Tibial nerve (tissue), 4 donors: ENCODE measurements at places on chromosomes 3 and 15. TPM values are rescaled to one million over a fixed set of nuclear protein-coding genes. Genes with fewer than 3 reads are reported as not detected.

The ROPN1 gene
- total RNA-seq, result not detected

DNA sequence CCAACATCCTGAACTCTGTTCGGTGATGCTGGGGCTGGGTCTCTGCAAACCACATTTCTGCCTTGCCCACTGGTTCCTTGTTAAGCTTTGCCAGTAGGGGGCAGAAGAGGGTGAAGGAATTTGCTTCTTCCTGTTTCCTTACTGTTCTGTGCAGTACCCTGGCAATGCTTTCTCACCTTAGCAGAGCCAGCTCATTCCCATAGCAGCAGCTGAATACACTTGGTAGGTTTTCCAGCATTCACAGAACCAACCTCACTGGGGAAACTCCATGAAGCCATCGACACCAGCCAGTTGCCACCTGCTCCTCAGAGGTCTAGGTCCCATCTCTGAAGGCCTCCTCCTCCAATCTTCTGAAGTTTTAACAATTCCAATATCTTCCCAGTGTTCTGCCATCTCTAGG lies 308.4 kb downstream of the PDCD6IP start:
- no peak overlapping the region for H3K27ac ChIP-seq
- H3K36me3 ChIP-seq, result no peaks in the 10 kb centered on the region
- no peaks in the 10 kb centered on the region for H3K4me1 ChIP-seq
- H3K27me3 ChIP-seq, result no peaks in the 10 kb centered on the region
- no peak for DNase-seq
- no peak overlapping the region for H3K4me3 ChIP-seq

GRCh38 chr3:55431041-55431440 lies 56.1 kb downstream of the WNT5A start:
- no peak for DNase-seq
- no peaks in the 10 kb centered on the region for H3K36me3 ChIP-seq
- H3K4me3 ChIP-seq, result no peak overlapping the region
- H3K27me3 ChIP-seq, result no peaks in the 10 kb centered on the region
- H3K4me1 ChIP-seq, result no peaks in the 10 kb centered on the region

DNA sequence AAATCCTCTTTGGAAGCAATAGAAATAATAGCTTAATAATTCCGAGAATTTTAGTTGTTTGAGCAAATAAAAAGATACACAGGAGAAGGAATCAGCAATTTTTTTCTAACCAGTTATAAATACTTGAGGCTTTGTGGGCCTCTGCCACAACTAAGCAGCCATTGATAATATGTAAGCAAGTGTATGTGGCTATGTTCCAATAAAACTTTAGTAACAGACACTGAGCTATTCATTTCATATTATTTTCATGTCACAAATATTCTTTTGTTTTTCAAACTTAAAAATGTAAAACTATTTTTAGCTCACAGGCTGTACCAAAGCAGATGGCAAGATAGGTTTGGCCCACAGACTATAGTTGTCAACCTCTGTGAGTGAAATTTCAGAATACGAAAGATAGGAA lies 85.7 kb downstream of the MSL2 start:
- no peak for DNase-seq
- H3K27me3 ChIP-seq, result no peaks in the 10 kb centered on the region
- no peak overlapping the region for H3K4me3 ChIP-seq
- peak overlapping the region; percentile 3 for H3K27ac ChIP-seq
- no peaks in the 10 kb centered on the region for H3K4me1 ChIP-seq

The ADCY5 gene
- 22.7 TPM for total RNA-seq

DNA sequence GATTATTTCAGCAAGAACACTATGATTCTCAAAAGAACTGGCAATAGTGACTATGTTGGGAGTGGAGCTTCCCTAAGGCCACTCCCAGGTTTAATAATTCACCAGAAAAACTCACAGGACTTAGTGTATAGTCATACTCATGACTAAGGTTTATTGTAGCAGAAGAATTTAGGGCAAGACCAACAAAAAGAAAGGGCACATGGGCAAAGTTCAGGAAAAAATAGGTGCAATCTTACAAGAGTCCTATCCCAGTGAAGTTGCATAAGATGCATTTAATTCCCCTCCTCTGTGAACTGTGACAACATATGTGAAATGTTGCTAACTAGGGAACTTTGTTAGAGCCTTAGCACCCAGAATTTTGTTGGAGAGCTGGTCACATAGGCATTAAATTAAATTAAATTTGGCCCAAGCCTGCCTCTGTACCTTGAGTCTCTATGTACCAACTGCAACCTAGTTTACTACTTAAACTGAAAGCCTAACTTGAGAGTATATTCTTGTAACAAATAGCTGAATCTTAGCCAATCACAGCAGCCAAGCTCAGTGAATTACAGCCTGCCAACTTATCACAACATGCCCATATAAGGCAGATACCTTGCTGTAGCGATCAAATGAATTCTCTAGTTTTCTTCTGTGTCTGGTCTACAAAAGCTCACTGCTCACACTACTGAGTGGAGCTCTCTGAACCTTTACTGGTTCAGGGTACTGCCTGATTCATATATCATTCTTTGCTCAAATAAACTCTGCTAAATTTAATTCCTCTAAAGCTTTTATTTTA lies 386.2 kb upstream of the ARHGEF26 start:
- H3K4me1 ChIP-seq, result no peaks in the 10 kb centered on the region
- H3K4me3 ChIP-seq, result no peak overlapping the region
- no peaks in the 10 kb centered on the region for H3K27me3 ChIP-seq
- H3K27ac ChIP-seq, result no peak overlapping the region

The PP2D1 gene
- not detected for total RNA-seq

DNA sequence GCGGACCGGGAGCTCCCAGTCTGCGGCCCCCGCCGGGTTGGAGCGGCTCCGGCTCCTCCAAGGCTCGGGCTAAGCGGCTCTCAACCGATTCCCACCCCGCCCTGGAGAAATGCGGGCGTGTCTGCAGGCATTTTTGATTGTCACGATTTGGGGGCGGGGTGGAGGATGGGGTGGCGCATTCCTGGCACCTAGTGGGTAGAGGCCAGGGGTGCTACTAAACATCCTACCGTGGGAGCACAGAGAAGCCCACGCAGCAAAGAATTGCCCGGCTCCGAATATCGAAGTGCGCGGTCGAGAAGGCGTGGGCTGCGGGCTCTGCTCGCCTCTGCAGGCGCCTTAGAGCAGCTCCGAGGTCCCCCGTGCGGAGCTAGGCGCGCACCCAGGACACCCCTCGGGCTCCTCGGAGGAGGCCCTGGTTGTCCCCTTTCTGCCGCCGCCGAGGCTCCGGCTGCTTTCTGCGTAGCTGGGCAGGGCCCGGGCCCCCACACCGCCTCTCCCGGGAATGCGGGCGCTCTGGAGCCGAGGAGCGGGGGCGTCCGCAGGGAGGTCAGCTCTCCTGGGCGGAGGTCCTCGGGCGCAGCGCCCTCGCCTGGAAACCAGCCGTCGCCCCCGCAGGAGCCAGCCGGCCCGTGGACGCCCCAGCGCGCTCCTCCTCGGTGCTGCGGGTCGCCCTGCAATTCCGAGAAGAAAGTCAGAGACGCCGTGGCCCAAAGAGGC lies 16.5 kb upstream of the LAMP3 start:
- peaks cover 27% of the 10 kb centered on the region for H3K4me1 ChIP-seq
- no peaks in the 10 kb centered on the region for H3K27me3 ChIP-seq
- DNase-seq, result no peak
- H3K36me3 ChIP-seq, result no peaks in the 10 kb centered on the region

GRCh38 chr3:127821394-127821793 lies 921 bp downstream of the MGLL start:
- H3K4me1 ChIP-seq, result peaks cover 20% of the 10 kb centered on the region
- H3K27ac ChIP-seq, result no peak overlapping the region
- no peaks in the 10 kb centered on the region for H3K36me3 ChIP-seq
- no peaks in the 10 kb centered on the region for H3K27me3 ChIP-seq
- H3K4me3 ChIP-seq, result peak overlapping the region; percentile 83

GRCh38 chr15:31145271-31145911 lies 43.9 kb upstream of the TRPM1 start:
- no peak for DNase-seq
- no peak overlapping the region for H3K4me3 ChIP-seq
- no peak overlapping the region for H3K27ac ChIP-seq
- H3K4me1 ChIP-seq, result no peaks in the 10 kb centered on the region
- H3K36me3 ChIP-seq, result no peaks in the 10 kb centered on the region

GRCh38 chr15:83094583-83094982 lies 12.9 kb upstream of the TM6SF1 start:
- no peaks in the 10 kb centered on the region for H3K4me1 ChIP-seq
- DNase-seq, result no peak
- no peaks in the 10 kb centered on the region for H3K27me3 ChIP-seq

- H3K4me1 ChIP-seq, result no peaks in the 10 kb centered on the region
- no peak overlapping the region for H3K27ac ChIP-seq
- DNase-seq, result no peak
- no peaks in the 10 kb centered on the region for H3K36me3 ChIP-seq
Measured at GRCh38 chr3:177652556-177653291, 455.4 kb upstream of the TBL1XR1 start.
